ENCODE measurements at places on chromosomes 3 and 15.

- no peak for DNase-seq
Observed at GRCh38 chr3:40779039-40779438, 254.3 kb downstream of the ZNF621 start.

GRCh38 chr15:29668120-29668602, 154.1 kb downstream of the TJP1 start:
- DNase-seq = peak; percentile 63

GRCh38 chr3:152219769-152220255, 48.9 kb upstream of the MBNL1 start:
- DNase-seq = no peak

DNA sequence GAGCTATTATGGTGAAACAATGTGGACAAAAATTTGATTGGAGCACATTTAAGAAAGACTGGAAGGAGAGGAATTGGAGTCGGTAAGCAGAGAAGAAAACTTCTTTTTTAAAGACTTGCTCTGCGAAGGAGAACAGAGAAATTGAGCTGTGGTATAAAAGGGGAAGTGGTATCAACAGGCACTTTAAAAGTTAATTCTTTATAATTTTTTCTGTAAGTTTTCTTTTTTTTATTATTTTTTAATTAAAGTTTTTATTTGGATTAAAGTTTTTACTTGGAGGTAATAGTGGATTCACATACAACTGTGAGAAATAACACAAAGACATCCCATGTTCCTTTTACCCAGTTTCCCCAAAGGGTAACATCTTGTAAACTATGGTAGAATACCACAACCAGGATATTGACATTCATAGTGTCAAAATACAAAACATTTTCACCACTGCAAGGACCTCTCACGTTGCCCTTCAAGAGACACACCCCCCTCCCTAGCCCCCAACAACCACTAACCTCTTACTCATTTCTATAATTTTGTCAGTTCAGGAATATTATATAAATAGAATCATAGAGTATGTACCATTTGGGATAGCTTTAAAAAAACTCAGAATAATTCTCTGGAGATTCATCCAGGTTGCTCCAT, 33.8 kb upstream of the XIRP1 start:
- no peak for DNase-seq

DNA sequence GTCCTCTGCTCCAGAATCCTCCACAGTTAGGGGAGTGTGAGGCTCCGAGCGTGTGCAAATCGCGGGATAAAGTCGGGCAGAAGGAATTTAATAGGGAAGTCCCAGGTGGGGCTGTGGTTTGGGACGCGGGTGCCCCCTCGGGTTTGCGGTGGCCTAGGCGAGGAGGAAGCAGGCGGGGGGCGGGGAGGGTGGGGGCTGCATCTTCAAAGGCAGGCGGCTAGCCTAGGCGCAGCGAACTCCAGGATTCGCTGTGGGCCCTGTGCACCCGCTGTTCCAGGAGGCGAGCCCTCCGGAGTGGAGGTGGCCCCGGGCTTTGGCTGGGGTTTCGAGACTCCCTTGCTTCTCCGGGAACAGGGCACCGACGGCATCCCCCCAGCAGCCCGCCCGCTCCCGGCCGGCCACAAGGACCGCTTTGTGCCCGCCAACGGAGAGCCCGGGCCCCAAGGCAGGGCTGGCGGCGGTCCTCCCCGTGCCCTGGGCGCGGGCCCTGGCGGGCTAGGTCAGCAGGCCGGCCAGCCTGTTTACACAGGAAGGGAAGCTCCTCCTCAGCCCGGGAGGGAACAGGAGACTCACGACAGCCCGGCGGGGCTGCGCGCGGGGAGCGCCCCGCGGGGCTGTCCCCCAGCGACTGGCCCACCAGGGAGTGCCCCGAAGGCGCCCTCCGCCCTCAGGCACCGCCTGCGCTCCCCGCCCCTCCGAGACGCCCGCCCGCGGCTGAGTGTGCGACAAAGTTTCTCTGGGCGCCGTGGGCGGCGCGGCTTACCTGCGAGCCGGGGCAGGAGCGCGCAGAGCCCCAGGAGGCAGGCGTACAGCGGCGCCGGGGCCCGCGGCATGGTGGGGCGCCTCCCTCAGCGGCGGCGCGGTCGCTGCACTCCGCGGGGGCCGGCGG, 753 bp downstream of the ITGB5 start:
- DNase-seq = no peak

DNA sequence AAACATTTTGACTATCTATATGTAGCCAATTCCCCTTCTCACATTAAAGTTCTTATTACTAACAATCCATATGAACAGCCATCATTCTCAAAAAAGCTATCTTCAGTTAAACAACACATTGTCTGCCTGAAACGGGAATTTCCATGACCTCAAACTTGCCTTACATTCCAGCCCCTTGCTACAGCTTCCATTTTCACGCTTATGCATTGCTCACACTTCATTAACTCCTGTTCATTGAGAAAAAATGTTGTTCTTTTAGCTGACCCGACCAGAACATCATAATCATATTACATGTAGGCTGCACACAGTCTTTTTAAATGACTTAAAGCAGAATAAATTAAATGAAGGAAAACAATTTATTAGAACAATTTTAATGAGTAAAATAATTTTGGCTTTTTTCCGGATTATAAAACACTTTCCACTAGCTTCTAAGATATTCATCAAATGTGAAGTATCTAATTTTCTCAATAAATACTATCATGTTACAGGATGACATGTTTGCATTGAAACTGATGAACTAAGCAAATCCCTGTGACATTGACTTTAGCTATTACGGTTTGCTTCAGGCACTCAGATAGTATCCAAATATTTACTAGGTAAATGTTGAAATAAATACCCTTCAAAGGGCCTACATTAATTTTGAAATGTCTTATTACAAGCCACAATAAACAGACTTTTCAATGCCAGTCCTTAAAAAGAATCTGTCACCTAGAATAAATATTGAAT, 49.9 kb downstream of the P3H2 start:
- DNase-seq = no peak

DNA sequence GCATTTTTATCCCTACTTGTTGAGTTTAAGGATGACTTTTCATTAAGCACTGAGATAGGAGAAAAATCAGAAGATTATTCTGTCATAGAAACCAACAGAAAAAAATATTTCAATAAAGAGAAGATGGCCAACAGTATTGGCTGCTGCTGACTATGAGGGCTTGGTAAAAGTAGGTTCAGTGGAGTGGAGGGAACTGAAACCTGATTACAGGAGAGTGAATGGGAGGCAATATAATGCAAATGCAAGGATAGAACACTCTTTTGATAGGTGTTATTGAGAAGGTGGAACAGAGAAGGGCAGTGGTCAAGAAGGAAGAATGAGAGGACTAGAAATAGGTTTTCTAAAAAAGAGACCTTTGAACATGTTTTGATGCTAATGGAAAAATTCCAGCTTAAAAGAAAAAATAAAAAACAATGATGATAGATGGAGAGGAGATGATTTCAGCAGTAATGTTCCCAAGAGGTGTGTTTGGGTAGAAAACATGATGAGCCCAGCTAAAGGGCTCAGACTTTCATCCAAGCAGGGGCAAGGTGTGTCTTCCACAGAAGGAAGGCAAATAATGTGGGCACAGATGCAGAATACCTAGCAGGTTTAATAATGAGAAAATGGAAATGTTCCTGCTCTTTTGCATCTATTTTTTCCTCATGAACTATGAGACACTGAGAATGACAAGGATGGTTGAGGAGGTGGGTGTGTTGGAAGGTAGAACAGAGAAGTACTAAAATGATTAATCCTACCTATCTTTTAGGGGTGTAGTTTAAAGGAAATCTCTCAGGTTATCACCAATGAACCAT, 397.9 kb upstream of the GOLIM4 start:
- no peak for DNase-seq

GRCh38 chr3:4421121-4421520, 45.9 kb downstream of the SUMF1 start:
- DNase-seq = no peak

DNA sequence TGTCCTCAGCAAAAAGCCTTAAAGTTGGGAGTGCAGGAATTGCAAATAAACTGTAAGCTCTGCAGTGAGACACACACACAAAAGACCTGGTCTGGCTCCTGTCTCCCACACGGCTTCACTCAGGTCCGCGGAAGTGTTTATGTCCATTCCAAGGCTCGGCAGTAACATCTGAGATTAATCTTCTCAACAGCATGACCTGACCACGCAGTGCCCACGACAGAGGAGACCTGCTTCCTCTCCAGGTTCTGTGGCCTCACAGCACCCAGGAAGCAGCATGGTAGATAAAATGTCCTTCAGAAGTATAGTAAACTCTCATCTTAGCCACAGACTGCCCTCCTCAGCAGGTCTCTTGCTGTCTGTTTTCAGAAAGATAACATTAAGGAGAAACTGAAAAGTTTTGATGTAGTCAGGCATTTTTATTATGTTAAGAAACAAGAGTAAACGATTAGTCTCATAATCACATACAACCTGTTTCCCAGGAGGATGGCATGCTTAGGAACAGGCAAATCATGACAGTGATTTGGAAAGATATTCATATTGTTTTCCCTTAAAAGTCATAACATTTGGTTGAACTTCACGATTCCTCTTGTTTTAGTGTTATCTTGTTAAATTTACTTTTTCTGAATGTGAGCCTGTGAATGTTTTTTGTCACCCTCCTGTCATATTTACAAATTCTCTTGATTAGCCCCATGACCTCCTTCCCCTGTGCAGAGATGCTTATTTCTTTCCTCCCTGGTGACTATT, 34.6 kb downstream of the CD200R1L start:
- no peak for DNase-seq

DNA sequence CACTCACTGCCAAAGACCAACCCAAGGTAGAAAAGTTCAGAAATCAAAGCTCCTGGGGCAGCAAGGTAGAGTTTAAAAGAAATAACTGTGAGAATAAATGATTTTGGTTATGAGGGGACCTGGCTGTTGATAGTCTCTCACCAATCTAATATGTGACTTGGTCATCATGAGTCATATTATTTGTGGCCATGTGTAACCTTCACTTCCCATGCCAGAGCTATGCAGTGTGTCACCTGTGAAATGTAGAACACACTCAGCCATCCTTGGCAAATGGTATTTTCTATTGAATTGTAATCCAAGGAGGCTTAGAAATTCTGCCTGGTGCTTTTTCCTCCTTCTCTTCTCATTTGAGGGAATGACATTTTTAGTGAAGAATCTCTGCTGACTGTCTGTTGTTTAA, 184.2 kb upstream of the STAC start:
- no peak for DNase-seq

- DNase-seq = no peak
Observed at GRCh38 chr3:325495-325894, 128.9 kb downstream of the CHL1 start.

DNA sequence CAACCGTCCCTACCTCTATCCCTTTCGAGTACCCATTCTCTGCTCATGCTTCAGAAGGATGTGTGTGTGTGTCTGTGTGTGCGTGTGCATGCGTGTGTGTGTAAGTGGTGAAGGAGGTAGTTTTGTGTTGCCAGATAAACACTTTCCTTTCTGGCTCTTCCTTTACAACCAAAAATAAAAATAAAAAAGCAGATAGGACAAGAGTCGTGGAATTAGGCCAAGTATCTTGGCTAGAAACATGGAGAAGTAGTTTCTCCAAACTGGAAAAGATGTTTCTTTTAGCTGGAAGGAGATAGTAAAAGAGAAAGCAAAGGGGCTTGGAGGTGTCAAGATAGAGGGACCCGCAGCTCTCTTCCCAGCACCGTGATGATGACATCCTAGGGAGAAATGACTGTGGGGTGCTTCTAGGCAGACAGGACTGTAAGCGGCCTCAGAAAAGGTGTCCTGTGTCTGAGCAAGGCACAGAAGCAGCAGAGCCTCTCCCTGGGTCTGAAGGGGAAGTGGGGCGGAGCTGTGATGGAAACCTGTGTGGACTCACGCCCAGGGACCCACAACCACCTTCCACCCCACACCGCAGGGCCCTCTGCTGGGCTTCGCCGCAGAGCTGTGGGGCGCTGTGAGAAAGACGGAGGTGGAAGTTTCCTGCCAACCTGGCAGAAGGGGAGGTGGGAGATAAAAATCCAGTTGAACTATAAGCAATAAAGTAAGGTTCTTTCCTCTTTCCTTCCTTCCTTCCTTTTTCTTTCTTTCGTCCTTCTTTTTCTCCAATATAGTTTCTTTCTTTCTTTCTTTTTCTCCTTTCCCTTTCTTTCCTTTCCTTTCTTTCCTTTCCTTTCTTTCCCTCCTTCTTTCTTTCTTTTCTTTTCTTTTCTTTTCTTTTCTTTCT, 35.3 kb downstream of the MUC20 start:
- DNase-seq = no peak

- DNase-seq = no peak
Observed at GRCh38 chr3:159038405-159038804, 236.6 kb downstream of the MFSD1 start.

DNA sequence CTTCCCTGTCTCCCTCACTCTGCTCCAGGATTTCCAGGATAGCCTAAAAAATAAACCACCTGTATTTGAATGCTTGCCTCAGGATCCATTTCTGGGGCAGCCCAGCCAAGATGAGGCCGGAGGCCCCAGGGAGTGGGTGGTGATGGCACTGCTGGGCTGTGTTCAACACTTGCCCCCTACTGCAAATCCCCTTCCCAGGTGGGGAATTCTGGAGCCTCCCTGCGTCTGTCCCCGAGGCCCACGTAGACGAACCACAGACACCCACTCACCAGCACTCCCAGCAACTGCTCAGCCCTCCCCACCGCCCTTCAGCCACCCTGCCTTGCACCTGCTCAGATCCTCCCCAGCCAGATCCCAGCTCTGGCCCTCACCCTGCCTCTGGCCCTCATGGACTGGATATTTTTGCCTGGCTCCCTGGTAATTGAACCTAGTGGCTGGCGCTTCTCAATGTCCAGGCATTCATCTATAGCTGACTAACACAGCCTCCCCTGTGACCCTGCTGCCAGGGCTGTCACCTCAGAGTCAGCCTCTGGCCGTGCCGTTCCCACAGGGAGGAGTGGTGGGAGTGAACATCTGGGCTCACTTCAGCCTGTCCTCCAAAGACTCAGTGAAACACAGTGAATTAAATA, 17.1 kb upstream of the EPB42 start:
- no peak for DNase-seq

- no peak for DNase-seq
Observed at GRCh38 chr15:84006421-84006820, 229.2 kb upstream of the GOLGA6L4 start.

- DNase-seq = no peak
Observed at GRCh38 chr15:84616235-84616634, 15.4 kb downstream of the ZSCAN2 start.

DNA sequence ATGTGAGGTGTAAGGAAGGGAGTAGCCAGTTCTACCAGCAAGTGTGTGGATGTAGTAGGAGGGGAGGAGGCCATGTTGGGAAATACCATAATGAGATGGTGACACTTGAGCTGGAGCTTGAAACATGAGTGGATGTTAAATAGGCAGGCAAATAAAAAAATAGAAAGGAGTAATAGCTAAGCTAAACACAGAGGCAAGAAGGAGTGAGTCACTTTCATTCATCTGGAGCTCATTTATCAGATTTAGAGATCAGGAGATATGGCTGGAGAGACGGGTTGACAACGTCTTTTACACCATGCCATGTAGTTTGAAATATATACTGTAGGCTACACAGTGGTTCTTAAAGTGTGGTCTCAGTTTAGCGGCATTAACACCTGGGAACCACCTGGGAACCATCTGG, 390.5 kb downstream of the DIPK2A start:
- no peak for DNase-seq

GRCh38 chr15:100849021-100849854, 30.4 kb upstream of the ALDH1A3 start:
- no peak for DNase-seq

GRCh38 chr3:101938262-101938847, 89.0 kb downstream of the NFKBIZ start:
- no peak for DNase-seq

- no peak for DNase-seq
Observed at GRCh38 chr3:38684546-38684945, 35.1 kb upstream of the SCN5A start.

Data from AG04450 (cell line).